ENCODE measurements at places on chromosomes 3 and 15. TPM values are rescaled to one million over a fixed set of nuclear protein-coding genes. Genes with fewer than 3 reads are reported as not detected.

Gene LRRC28
- 18.7 TPM for polyA plus RNA-seq

Gene CCR2
- polyA plus RNA-seq: 0.89 TPM

Gene TRANK1
- 3.9 TPM for polyA plus RNA-seq

Gene AP3S2
- polyA plus RNA-seq: 25.4 TPM

Gene CNTN4
- polyA plus RNA-seq: 9.0 TPM

Gene ERICH6
- 0.11 TPM for polyA plus RNA-seq
